ENCODE measurements at places on chromosomes 4 and X.

- peak; percentile 37 for DNase-seq
These were observed 59.9 kb downstream of the GK start for GRCh38 chrX:30713061-30713525.

DNA sequence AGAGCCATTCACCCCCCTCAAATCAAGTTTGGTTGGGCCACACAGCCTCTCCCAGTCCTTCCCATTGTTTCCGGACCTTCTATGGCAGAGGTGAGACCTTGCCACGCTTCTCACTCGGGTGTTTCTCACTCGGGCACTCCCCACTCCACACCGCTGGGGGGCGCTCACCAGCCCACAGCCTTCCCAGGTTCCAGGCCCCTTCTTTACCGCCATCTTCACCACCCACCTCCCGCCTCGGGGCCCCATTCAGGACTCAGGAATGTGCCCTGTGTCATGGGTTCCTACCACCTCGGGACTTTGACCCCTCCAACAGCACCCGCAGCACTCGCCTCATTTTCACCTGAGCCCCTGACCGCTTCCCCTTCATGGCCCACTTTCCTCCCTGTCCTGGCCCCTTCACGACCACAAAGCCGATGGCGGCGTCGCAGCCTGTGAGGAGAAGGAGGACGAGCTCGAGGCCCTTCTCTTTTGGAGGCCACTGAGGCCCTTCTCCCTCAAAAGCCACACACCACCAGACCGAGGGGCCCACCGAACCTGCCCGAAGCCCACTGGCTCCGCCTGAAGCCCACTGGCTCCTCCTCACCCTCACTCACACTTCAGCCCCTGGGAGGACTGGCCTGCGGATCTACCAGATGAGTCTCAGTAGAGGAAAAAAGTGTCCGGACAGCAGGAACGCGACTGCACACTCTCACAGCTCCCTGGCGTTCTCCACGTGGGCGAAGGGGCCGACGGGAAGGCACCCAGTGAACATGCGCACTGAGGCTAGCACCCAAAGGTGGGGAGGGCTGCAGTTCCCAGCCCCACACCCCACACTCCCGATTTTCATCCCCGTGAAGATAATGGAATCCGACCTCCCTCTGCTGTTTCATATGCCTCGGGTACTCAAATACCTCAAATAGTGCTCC lies at the start of gene PAGE1:
TSS of gene PAGE1 (minus strand) at position 709 of the 905 bp plus-strand sequence. CDS start 1,214 bp downstream, outside the sequence.
- DNase-seq: no peak

GRCh38 chr4:112946127-112946526 lies 103.3 kb upstream of the ANK2 start:
- no peak for DNase-seq

- DNase-seq: no peak
These were observed 36.1 kb downstream of the COQ2 start for GRCh38 chr4:83248486-83248885.

- no peak for DNase-seq
These were observed 26.0 kb upstream of the AWAT1 start for GRCh38 chrX:70208479-70208878.

GRCh38 chr4:134327274-134328122 lies 125.9 kb upstream of the PABPC4L start:
- DNase-seq: no peak

- DNase-seq: no peak
These were observed 173.5 kb downstream of the ADAM29 start for GRCh38 chr4:175091649-175092048.

DNA sequence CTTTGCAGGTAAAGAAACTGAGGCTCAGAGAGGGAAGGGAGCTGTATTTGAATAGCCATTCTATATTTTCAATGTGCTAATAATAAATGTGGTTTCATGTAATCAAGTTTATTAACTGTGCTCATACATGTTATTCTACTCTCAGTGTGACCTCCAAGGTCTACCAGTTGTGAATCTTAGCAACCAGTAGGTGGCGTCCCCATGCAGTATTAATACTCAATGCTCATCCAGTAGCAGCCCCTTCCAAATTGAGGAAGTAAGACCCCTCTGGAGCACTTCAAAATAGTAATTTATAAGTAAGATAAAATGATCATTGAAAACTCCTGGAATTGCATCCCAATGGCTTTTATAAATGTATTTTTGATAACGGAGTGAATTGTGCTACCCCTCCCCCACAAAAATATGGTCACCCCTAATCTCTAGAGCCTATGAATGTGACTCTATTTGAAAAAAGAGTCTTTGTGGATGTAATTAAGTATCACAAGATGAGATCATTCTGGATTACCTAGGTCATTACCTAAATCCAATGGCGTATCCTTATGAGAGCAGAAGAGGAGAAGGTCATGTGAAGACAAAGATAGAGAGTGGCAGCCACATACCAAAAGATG lies 20.4 kb upstream of the SEPSECS start:
- DNase-seq: peak; percentile 42

DNA sequence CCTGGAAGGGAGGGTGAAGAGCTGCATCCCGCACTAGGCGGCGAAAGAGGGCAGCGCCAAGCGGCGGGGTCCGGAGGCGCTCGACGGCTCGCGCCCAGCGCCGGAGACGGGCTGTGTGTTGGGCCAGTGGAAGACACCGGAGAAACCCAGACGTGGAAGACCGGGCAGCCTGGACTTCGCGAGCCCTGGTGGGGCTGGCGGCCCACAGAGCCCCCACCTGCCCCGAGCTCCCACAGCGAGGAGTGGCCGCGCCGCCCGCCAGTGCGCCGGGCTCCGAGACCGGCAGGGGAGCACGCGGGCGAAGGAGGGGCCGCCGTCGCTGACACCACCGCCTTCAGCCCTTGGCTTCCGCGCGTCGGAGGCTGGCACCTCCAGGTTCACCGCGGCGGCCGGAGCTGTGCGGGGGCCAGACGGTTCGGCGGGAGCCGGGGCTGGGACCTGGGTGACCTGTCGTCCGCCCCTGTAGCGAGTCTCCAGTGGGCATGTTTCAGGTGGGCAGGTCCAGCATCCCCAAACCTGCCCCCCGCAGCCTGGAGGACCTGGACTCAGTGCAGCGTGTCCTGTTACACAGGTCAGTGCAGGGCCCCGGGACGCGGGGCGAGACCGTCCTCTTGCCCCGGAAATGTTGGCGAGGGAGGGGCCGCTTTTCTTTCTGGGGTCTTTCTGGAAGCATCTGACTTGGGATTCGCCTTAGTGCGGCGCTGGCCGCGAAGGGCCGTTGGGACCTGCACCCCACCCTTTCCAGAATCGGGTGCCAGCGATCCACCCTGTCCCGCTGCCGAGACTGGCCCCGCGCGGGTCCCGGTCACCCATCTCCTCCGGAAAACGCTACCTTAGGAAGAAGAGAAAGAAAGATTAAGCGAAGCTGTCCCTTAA lies 9.6 kb upstream of the INTU start:
- DNase-seq: no peak

DNA sequence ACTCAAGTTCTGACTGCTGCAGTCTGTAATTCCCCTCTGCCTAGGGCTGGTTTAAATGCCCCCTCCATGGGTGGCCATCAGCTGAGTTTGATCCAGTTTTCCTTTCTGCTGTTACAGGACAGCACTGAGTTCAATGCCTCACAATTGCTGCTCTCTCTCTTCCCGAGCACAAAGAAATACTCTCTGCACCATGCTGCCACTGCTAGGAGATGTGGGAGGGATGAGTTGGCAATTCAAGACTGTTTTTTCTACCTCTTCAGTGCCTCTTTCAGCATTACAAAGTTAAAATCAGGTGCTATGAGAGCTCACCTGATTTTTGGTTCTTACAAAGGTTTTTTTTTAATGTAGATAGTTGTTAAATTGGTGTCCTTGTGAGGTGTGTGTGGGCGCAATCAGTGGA lies 24.3 kb downstream of the CYSLTR1 start:
- no peak for DNase-seq

DNA sequence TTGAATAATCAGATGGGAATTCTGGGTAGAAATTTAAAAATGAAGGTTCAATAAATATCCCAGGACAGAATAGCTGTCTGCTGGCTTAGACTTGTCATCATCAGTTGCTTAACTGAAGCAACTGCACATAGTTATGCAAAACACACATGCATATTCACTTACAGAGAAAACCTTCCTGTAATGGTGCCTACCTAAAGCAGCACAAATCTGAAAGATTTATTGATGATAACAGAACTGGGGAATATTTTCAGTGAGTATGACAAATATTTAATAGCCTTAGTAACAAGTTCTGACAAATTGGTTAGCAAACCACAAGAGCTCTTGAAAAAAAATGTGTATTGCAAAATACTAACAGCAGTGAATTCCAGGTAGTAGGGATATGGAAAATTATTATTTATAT lies 606.8 kb upstream of the BOD1L1 start:
- DNase-seq: peak; percentile 49

DNA sequence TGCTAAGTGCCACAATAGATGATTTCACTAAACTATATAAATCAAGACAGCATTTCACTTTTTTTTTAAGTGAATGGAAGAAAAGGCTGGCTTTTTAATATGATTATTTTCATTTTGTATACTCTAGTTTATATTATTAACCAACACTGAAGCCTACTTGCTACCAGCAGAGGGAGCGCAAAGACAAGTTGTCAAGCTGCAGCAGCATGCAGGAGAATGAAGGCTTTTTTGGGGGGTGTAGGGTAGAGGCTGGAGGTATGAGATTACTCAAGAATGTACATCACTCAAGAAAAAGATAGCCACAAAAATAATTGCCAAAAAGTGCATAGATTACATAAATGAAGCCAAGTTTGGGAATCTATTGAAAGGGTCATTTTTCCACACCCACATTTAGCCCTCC lies 519.5 kb downstream of the FGF13 start:
- DNase-seq: peak; percentile 11

DNA sequence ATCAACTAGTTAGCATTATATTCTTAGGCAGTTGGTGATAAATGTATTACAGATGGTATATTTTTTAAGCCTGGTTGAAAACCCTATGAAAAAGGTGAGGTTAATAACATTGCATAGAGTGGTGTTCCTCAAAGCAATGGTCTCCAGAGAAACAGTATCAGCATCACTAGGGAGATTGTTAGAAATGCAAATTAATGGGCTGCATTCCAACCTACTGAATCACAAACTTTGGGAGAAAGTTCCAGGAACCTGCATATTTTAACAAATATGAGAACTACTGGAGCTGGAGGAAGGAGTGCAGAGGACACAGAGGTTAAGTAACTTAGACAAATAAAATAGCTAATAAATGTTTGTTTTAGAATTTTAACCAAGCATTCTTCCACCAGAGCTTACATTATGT lies 166.9 kb upstream of the PCDH10 start:
- peak; percentile 9 for DNase-seq

- peak; percentile 97 for DNase-seq
These were observed 15.1 kb upstream of the NKX3-2 start for GRCh38 chr4:13559413-13559812.

DNA sequence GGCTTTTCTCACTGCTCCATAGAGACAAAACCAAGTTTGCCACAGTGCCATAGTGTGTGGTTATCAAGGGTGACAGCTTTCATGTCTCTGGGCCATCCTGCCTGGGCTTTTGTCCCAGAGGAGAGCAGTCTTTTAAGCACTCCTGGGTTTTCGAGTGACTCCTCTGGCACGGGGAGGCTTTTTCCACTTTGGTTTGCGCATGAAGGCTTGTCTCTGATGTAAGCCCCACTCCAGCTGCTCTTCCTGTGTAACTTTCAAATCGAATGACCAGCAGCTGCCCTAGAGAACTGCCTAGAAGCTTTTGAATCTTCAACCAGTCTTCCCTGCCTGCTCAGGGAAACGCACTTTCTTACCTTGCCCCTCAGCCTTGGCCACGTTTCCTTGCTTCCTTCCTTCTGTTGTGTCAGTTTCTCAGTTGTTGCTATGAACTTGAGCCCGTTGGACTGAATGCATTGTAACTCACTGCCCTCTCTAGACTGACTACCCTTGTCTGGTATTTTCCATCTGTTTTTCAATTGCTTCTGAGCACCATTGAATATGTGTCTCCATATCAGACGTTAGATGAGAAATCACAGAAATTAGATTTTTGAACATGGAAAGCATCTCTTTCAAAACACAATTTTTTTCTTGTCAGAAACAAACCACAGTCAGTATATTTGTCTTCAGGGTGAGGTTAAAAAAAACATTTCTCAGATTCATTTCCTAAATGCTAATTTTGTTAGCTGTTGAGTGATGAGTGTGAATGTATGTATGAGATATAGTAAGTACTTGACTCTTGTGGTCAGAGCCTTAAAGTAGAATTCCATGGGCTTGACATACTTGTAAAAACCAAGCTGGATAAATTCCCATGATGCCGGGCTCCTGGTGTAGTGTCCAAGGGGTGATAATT lies 45.3 kb downstream of the SLC9A6 start:
- peak; percentile 58 for DNase-seq

- no peak for DNase-seq
These were observed 168.7 kb downstream of the ANTXR2 start for GRCh38 chr4:79904331-79904730.
